ENCODE measurements at places on chromosomes 2 and 18.

DNA sequence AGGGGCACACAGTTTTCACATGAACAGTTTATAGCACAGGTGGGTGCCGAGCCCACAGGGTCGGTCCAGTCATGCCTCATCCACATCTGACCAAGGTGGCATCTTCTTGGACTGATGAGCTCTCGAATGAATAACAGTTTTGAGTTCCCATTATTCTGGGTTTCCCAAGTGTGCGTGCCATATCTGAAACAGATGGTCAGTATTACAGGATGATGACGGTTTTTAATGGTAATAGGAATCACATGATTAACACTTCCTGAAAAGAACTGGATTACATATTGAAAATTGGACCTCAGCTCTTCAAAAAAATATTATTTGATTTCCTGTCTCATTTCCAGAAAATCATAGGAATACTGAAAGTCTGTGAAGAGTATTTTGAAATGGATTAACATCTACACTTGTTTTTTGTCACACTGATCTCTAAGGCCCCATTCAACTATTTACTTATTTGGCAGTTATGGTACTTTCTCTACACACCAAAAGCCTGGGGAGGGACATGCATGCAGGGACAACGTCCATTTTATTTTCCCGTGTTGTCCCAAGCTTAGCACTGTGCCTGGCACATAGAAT lies 22.2 kb upstream of the NAB1 start:
- no peak for DNase-seq

DNA sequence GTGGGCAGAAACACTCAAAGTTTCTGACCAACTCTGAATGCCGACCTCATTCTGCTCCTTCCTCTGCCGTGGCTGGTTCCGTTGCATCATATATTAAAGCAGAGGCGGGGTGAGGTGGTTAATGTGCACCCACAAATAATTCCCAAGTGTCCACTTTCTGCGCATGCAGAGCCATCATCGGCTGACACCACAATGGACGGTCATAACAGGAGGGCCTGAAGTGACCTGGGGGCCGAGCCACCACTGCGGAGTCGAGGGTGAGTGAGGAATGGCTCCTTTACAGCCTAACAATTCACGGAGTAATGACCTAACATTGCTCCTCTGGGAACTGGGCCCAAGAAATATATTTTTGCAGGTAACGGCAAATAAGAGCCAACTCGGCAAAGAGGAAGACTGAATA lies 32.9 kb upstream of the GLI2 start:
- DNase-seq, result no peak

DNA sequence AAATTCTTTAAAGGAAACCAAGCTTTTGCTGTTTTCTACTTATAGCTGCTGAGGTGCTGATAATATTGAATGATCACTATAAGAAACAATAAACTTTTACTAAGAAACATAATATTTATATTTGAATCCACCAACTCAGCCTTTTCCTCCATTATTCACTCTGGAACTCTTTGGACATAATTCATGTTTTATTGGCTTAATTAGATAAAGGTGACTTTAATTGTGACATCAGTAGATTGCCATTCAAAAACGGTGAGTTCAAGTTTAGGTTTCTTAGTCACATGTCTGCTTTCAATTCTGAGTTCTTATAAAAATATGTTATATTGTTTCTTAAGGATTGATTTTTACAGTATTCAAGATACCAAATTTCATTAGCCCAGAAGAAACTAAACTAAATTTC lies 24.0 kb downstream of the CCDC85A start:
- DNase-seq, result no peak

DNA sequence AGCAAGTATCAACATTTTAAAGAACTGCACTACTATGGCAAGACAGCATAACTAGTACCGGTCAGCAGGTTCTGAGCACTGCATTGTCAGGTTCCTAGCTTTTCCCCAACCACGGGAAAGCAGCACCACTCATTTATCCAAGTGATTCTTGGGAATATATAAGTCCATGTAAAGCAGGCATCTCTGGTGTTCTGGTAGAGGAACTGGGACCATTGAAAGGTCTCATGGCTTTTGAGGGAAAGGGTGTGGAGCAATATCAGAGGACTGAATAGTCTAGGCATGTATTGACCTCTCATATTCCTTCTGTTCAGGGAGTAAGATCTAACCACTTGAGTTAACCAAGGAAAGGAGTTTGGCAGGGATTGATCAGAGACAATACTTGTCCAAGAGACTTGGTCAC lies 6.1 kb upstream of the ICA1L start:
- DNase-seq, result no peak

GRCh38 chr2:136424112-136424511 lies 306.2 kb upstream of the CXCR4 start:
- no peak for DNase-seq

- no peak for DNase-seq
These were observed 12.3 kb upstream of the SLC66A3 start for GRCh38 chr2:11142987-11143386.

DNA sequence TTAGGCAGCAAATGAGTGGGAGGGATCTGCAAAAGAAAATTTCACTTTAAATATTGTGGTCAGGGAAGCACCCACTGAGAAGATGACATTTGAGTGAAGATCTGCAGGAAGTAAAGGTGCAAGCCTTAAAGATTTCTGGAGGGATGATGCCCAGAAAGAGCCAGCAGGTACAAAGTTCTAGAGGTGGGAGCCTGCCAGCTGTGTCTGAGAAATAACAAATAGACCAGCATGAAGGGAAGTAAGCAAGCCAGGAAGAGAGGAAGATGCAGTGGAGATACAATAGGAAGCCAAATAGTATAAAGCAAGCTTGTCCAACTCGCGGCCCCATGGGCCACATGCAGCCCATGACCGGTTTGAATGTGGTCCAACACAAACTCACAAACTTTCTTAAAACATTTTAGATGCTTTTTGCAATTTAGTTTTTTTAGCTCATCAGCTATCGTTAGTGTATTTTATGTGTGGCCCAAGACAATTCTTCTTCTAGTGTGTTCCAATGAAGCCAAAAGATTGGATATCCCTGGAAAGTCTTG lies 489.9 kb downstream of the DCC start:
- DNase-seq, result no peak

- DNase-seq, result no peak
These were observed 47.5 kb downstream of the TRIB2 start for GRCh38 chr2:12764075-12764730.

DNA sequence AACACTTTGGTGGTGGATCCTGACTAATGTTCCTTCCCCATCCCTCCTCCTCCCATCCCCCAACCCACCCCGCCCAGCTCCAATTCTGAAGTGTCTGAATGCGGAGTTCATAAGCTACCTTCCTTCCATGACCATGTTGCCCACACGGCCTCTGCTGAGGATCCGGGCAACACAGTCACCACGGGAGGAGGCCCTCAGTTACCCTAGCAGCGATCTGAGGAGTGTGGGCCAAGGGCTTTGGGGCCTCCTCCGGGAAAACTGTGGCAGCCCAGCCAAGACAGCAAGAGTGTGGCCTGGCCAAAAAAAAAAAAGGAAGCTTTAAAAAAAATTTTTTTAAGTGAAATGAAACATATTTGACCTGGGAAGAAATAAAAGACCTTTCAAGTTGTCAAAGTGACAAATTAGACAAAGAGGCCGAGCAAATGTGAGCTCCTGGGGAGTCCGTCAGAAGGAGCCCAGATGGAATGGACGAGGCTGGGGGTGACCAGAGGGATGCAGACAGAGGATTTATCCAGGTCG lies 169.0 kb upstream of the PKDCC start:
- no peak for DNase-seq

DNA sequence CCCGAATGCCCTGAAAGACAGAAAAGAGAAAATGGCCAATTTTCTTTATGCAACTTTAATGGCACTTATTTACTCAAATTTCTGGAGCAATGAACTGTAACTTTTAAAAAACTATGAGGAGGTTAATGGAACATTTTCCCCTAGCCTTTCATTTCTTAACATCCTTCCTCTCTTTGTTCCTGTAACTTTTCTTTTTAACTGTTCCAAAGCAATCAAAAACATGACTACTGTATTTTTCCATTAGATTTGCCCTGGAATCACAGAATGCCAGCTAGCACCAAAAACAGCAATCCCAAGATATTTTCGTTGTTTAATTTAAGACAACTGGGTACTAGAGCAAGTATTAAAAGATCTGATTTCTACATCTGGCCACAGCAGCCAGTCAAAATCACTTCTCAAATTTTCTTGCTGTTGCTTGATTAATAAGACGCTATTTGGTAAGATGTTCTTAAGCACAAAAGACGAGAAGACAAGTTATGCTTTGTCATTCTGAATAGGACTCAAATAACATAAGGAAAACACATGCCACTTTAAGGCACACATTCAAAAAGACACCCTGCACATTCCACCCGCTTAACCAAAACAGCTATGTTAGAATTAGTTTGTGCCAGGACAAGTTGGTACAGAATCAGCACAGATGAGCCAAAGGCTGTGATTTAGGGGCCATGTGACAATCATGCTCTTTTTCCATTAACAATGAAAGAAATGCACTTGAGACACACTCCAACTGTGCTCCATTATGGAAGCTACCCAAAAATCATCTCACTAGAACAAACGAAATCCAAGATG lies 3.6 kb downstream of the STARD7 start:
- no peak for DNase-seq

- no peak for DNase-seq
These were observed 334.7 kb upstream of the SLC39A10 start for GRCh38 chr2:195322324-195322723.

DNA sequence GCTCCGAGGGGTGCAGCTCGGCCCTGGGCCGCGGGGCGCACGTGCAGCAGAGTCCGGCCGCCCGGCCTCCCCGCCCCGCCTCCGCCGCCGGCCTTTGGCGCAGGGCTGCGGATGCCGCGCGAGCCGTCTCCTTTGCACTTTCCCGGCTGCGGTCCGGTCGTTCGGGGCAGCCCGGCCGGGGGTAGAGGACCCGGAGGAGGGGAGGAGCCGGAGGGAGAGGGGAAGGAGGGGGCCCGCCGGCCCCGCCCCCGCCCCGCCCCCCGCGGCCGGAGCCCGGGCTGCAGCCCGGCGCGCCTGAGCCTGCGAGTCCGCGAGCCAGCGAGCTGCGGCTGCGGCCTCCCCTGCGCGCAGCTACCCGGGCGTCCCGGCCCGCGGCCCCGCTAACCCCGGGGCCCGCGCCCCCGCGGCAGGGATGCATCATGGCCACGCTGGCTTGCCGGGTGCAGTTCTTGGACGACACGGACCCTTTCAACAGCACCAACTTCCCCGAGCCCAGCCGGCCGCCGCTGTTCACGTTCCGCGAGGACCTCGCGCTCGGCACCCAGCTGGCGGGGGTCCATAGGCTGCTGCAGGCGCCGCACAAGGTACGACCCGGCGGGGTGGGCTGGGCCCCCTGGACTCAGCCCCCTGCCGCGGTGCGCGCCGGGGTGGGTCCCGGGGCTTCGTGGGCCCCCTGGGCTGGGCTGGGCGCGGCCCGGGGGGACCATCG lies at the start of gene FHOD3:
TSS of gene FHOD3 (plus strand) at position 297 of the 709 bp plus-strand sequence. CDS start at position 420, 123 bp downstream.
- DNase-seq, result peak; percentile 86

- no peak for DNase-seq
These were observed 39.3 kb downstream of the NCK2 start for GRCh38 chr2:105783972-105784371.

DNA sequence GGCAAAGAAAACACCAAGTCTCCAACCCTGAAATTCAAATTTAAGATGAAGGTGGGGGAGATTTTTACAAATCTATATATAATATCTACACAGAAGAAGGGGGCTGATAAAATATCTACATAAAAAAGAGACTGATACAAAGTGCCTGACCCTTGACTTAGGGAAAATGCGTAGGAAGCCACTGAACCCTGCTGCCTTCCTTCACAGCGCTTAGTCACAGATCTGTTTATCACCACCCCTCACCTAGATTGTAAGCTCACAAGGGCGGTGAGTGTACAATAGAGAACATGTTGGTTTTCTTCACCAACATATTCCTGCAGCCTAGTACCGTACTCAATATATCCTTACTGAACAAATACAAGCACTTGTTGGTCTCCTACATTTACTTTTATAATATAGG lies 54.3 kb downstream of the NOL10 start:
- DNase-seq, result no peak

- DNase-seq, result no peak
These were observed 260.0 kb downstream of the OTX1 start for GRCh38 chr2:63310614-63311013.

GRCh38 chr18:58392324-58393000 lies 236.4 kb downstream of the ALPK2 start:
- DNase-seq, result no peak

DNA sequence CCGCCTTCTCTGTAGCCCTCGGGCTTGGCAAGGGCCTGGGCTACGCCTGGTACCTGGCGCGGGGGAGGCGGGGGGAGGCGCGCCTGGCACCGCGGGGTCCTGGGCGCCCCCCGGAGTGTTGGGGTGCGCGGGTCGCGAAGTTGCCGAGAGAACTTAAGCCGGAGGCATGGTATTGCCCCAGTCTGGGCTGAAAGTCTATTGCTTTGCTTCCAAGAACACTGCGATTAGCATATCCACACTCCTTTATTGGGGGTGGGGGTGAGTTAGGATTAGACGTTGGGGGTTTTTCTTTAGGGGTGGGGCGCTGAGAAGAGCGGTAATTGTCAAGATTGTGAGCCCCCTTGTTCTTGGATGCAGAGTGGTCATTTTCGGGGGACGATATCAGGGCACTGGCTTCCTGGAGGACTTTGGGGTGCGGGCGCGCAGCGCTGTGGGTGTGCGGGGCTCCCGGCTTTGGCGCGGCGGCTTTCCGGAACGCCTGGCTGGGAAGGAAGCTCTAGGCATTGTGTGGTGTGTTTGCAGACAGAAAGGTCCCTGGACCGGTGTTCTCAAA lies 798 bp downstream of the TANC1 start:
- peak; percentile 38 for DNase-seq

DNA sequence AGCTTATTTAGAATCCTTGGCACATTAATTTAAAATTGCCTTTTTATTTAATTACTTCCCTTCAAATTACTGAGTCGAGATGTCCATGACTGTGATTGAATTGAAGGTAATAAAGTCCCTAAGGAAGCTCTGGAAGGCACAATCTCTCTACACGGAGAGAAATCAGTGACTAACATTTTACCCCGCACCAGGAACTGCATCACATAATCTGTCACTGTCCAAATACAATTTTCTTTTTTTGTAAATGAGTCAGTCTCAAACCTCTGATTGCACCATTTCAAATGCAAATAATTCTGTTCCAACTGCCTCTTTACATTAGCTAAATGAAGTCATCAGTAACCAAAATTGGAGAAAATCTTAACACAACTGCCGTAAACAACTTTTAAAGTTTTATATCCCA lies 311.9 kb downstream of the CCDC178 start:
- no peak for DNase-seq

DNA sequence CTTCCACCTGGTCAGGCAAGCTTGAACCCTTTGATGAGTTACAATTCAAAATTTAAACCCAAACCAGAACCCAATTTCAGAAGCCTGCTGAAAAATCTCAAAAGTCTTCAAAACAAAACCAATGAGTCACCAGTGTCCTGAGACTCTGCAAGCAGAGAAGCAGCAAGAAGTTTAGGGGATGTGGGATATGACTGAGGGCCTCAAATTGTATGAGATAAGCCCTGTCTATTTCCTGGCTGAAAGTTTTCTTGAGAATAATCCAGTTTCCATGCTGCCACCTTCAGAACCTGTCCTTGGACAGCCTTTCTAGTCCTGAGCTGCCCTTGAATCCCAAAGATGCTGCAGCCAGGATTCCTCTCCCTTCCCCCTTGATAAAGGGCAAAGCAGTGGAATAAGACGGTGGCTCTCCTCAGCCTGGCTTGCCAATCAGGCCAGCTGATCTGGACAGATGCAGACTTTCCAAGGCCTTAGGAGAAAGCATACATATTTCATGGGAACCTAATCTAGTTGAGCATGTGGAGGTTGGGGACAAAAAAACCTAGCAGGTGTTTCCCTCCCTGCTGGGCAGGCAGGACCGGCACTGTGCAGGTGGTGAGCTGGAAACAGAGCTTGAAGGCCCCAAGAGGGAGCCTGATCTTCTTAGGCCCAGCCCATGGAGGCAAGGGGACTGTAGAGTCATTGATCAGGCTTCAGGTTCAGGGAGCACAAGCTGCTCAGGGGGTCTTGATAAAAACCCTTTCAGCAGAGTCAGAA lies 278.0 kb upstream of the MGAT5 start:
- no peak for DNase-seq
